ENCODE measurements at places on chromosomes 1 and 21.
A peak's percentile ranks its signal among the peaks of the same experiment; 100 is the strongest.

DNA sequence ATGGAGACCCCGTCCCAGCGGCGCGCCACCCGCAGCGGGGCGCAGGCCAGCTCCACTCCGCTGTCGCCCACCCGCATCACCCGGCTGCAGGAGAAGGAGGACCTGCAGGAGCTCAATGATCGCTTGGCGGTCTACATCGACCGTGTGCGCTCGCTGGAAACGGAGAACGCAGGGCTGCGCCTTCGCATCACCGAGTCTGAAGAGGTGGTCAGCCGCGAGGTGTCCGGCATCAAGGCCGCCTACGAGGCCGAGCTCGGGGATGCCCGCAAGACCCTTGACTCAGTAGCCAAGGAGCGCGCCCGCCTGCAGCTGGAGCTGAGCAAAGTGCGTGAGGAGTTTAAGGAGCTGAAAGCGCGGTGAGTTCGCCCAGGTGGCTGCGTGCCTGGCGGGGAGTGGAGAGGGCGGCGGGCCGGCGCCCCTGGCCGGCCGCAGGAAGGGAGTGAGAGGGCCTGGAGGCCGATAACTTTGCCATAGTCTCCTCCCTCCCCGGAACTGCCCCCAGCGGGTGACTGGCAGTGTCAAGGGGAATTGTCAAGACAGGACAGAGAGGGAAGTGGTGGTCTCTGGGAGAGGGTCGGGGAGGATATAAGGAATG is 505 bp downstream of the LMNA start:
- DNase-seq: no peak

GRCh38 chr21:18524097-18524880 is 120.7 kb upstream of the TMPRSS15 start:
- DNase-seq: no peak

- DNase-seq: no peak
Observed at GRCh38 chr1:196910215-196910614, 22.4 kb downstream of the CFHR4 start.

DNA sequence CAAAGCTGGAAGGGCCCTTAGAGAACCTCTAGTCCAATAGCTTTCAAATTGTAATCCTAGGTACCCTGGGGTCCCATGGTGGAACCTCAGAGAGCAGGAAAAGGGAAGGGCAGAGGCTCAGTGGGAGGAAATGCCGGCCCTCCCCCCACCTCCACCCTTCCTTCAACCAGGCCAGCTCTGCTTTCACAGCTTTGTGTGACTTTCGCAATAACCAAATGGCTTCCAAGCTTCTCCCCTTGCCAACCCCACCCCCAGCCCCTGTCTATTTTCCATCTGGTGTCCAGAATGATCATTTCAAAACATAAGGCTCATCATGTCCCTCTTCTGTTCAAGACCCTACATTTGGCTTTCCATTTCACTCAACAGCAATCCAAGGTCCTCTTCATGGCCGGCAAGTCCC is 74.4 kb downstream of the CD58 start:
- no peak for DNase-seq

- no peak for DNase-seq
Observed at GRCh38 chr1:226702318-226702956, 36.6 kb downstream of the ITPKB start.

DNA sequence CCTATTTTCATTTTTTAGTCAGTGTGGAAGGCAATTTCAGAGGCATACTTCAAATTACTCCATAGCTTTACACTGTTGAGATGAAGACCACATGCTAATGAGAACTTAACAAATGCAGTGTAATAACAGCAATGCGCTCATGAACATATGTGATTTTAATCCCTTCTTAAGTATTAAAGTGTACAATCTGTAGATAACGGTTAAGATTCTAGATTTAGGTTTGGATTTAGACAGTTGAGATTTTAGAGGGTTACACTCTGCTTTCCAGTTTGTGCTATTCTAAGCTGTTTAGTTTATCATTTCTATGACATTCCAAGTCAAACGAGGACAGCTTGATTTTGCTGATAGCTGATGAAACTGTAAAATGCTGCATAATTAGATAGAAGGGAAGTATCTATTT is 257.8 kb upstream of the CHRM3 start:
- DNase-seq: no peak

DNA sequence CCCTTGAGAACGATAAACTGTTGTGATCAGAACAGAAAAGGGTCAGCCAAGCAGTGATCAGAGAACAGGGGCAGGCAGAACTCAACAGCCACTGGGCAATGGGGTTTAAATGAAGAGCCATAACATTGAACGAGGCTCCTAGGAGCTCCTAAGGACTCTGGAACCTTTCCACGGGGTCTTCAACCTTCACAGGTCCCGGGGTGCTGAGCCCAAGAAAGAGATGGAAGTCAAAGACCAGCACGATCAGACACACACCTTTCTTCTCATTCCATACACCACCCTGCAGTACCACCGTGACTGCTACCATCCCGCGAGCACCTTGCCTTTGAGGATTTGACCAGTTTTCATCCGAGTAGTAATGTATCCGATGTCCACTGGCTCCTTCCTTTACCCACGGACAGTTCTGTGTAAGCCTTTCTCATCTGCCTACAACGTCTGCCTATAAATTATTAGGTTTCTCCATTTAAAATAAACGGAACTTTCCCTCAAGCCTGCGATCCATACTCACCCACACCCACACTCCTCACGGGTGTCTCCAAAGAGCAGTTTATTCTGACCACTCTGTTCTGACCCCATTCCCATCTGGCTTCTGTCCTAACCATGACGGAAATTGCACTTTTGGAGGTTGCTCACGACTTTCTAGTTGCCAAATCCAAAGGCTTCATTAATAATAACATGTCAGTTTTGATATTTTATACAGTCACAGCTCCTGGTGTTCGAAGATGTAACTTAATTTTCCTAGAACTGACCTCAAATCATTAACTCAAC is 16.8 kb upstream of the HHAT start:
- DNase-seq: no peak

DNA sequence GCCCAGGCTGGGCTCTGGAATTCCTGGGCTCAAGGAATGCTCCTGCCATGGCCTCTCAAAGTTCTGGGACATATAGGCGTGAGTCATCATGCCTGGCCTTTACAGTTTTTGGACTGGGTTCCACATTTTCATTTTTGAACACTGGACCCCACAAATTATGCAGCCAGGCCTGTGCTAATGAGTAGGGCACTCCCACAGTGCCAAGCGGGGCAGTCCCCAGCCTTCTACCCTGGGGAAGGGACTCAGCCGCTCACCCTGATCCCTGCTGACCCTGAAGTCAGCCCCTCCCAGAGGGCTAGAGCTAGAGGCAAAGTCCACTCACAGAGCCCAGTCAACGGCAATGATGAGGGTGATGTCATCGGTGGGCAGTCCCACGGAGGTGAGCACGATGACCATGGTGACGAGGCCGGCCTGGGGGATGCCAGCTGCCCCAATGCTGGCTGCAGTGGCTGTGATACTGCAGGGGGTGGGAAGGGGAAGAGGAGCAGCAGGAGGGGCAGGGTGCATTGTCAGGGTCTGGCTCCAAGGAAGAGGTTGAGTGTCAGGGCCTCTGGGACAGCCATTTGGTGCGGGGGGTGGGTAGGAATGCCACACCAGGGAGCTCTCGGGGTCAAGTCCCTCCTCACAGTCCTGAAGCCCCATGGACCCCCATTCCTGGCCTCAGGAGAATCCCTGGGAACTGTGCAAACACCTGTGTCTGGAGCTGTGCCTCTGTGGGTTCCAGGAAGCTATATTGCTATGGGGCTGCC is 27.6 kb downstream of the PODN start:
- DNase-seq: no peak

DNA sequence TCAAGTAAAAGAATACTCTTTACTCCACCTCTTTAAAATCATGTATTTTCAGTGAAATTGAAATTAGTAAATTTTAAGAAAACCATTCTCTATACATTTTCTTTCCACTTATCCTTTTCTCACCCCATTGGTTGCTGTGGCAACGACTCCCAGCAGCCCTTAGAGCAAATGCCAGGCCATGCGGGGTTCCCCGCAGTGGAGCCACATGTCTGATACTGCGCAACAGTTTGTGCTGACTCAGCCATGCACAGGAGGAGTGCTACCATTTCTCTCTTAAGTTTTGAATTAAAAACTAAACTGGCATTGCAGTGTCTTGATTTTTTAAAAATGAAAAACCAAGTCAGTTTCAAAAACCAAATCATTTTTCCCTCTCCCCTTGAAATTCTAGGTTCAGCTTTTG is 214.1 kb upstream of the L1TD1 start:
- DNase-seq: no peak

DNA sequence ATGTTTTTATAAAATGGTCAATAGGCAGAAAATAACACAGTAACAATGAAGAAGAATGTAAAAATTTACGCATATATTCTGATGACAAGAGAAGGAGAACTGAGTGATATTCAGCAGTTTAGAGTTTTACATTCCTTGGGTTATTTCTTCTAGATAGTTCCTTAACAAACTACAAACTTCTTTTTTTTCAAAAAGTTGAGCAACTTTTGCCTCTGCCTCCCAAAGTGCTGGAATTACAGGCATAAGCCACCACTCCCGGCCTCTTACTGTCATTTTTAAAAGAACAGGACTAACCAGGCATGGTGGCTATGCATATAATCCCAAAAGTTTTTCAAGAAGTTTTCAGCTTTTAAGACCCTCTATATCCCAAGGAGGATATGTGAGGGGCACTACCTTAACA is 32.9 kb downstream of the ARNT start:
- no peak for DNase-seq

- no peak for DNase-seq
Observed at GRCh38 chr1:234855851-234856250, 245.9 kb upstream of the IRF2BP2 start.

- DNase-seq: no peak
Observed at GRCh38 chr1:21882721-21883415, 54.2 kb downstream of the HSPG2 start.

DNA sequence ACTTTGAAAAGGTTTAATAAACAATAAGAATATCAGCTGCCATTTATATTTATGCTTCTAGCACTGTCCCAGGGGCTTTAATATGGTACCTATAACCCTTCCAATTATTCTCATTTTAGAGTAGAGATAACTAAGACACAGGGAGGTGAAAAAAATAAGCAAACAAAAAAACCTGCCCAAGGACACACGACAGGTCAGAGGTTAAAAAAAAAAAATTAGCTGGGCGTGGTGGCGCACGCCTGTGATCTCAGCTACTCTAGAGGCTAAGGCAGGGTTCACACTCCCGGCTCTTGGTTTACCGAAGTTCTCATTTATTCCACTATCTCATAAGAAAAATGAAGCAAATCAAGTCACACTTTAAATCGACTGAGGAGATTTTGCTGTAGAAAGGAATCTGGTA is 34.7 kb upstream of the CNN3 start:
- no peak for DNase-seq

- DNase-seq: no peak
Observed at GRCh38 chr1:222377428-222378088, 170.3 kb downstream of the HHIPL2 start.

- DNase-seq: no peak
Observed at GRCh38 chr1:226738421-226738994, 574 bp downstream of the ITPKB start.

GRCh38 chr1:52632732-52633290 is at the start of gene SHISAL2A:
Gene SHISAL2A, plus strand, starts transcription at chr1:52633168. Its CDS starts 326 bp downstream, at chr1:52633494.
- DNase-seq: peak; percentile 13

- peak; percentile 79 for DNase-seq
Observed at GRCh38 chr21:42571391-42572150, 57.9 kb downstream of the SLC37A1 start.

- DNase-seq: no peak
Observed at GRCh38 chr1:51616490-51616889, 402 bp upstream of the OSBPL9 start.

DNA sequence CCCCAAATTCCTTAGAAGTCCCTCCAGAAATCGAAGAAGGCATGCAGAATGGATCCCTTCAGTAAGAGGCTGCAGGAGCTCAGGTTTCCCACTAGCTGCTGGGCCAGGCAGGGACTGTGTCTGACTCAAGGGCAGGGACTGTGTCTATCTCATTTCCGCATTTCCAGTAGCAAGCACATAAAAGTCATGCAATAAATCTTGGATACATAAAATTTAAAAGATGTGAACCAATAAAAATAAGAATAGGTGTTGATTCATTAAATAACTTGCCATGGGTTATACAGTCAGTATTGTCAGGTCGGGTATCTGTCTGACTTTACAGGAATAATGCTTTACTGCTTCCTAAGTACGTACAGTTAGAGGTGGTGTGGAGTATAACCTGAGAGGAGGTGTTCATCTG is 15.2 kb downstream of the PM20D1 start:
- no peak for DNase-seq

GRCh38 chr1:91548376-91549040 is 47.9 kb downstream of the CDC7 start:
- DNase-seq: no peak

DNA sequence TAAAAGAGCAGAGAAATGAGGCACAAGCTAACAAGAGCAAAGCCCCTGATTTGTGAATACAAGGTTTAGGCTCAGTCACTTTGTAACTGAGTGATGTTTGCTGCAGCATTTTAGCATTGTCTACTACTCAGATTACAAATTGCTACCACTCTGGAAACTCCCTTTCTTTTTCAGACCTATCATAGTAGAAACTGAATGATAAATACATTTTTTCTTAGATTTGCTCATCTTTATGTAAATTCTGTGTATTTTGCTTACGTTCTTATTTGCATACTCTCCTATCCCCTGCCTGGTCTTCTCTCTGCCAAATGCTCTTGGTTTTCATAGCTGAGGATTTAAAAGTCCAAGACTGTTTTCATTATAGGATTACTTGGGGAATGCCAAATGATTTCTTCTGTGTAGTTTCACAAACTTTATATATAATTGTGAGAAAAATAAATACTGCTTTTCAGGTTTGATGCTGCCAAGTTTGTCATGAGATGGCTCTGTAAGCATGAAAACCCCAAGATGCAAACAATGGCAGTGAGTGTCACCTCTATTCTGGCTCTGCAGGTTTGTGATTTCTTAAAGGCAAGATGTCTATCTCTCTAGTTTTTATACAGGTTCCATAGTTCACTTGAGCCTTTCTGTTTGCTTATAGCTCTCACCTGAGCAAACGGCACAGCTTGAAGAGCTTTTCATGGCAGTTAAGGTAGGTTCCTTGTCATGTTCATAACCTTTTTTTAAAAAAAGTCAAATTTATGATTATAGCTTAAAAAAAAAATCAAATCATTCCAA is 24.7 kb downstream of the ZYG11A start:
- no peak for DNase-seq

GRCh38 chr21:40416572-40416971 is 430.4 kb downstream of the DSCAM start:
- DNase-seq: no peak

- no peak for DNase-seq
Observed at GRCh38 chr1:17755120-17755519, at the start of gene ACTL8. Gene ACTL8, plus strand, starts transcription at chr1:17755333. Its CDS starts 67,676 bp downstream, at chr1:17823009.

DNA sequence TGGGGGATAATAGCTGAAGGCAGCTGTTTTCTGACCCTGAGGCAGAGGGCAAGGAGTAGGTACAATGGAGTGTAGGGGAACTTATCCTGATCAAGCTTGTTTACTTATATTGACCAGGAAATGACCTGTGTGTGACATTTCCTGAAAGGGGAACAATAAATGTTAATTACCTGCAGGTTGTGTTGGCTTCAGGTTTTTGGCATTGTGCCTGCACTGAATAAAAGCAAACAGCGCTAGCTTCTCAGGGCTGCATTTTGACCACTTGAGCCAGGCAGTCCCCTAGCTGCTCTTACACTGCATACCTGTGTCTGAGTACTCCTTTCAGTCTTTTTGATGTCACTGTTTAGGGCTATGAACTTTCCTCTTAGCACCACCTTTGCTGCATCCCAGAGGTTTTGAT is 40.6 kb downstream of the DRAM2 start:
- no peak for DNase-seq
